ENCODE measurements at places on chromosomes 2 and 18.

DNA sequence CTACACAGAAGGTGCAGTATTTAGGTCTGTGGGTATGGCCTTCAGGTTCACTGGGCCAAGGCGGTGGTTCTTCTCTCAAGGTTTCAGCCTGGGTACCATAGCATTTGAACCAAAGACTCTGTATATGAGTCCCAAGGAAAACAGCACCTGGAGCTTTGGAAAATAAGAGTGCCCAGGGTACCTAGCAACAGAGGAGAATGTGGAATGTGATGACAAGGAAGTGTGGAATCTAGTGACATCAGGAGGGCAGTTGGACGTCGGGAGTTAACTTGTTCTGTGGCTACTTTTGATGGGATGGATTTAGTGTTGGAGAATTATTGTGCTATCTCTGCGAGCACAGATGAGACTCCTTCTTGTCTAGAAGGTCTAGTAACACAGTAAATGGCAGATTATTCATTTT lies 201.2 kb downstream of the NOL4 start:
- DNase-seq: no peak

GRCh38 chr2:46323730-46324129 lies 26.5 kb downstream of the EPAS1 start:
- DNase-seq: no peak

DNA sequence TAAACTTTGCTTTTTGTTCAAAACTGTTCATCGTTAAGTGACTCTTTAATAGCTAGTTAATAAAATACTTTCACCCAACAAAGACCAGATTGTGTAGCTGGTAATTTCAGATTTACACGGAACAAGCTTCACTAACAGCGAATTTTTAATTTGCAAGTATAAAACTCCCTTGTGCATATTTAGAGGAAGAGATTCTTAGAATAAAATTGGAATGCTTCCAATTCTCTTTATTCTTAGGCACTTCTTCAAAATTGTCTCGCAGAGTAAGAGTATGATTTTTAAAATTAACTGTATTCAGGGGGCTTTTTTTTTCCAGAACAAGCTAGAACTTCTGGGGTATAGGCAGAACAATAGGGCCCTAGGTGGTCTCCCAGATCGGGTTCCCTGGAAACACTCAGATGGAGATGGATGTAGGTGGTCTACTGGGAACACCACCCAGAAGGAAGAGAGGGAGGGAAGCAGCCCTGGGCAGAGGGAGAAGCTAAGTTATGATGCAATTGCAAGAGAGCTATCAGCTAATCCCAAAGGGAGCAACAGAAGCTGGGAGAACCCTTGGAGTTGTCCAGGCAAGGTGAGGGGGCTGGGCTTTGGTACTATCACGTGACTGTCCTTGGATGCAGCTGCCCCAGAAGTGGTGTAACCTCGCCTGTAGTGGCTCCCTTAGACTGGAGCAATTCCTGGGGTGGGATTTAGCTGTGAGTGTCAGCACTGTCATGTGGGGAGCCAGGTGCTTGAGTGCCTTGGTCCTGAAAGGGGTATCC lies 151.7 kb upstream of the ASB18 start:
- DNase-seq: no peak

DNA sequence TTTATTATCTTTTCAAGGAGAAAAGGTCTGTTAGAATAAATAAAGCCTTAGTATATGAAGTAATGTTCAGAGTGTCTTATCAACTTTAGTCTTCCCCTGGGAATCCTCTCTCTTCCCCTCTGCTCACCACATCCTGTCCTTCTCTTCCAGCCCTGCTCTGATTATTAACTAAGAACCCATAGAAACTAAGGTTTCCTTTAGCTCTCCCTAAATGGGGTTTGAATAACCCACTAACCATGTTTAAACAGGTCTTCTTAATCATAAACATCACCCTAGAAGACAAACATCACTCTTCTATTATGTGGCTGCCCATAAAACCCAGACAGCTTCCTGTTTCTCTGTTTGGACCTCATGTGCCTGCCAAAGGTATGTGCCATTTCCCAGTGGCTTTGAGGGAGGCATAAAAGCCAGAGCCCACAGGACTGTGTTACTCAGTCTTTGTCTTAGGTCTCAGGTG lies 50.1 kb downstream of the SLC14A1 start:
- DNase-seq: peak; percentile 85

DNA sequence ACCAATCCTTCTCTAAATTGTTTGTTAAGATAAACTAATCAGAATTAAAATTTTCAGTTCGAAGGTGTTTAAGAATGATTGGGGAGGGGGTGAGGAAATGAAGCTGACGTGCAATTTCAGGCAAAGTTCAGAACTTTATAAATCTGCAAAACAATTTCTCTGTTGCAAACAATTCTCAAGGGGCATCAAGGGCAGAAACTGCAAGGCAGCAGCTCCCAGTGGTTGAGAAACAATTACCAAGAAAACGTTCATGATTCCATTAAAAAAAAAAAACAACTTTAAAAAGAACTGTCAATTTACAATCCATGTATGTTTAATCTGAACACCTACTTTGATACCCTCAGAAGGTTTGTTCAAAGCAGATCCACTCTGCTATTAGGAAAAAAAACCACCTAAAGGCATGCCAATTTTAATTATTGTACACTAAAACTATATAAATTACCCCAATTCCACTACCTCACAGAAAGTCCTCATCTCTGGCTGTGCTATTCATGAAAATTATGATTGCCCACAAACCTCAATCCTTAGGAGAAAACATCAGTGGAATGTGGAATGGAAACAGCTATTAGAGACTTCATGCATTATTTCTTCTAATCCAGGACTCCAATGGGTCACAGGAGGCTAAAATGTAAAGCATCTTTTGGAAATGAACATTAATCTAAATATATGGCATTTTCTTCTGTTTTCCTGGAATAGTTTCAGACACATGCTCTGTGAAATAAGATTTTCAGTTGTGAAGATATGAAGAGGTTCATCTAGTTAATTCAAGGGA lies 119.9 kb upstream of the ACVR1C start:
- no peak for DNase-seq
